ENCODE measurements at places on chromosomes 4 and X. TPM values are rescaled to one million over a fixed set of nuclear protein-coding genes. Genes with fewer than 3 reads are reported as not detected.

- no peaks in the 10 kb centered on the region for H3K36me3 ChIP-seq
- H3K27me3 ChIP-seq, result no peaks in the 10 kb centered on the region
- H3K4me3 ChIP-seq, result no peak overlapping the region
- H3K27ac ChIP-seq, result no peak overlapping the region
- H3K4me1 ChIP-seq, result no peaks in the 10 kb centered on the region
- no peak for DNase-seq
These were observed 1434.8 kb downstream of the RAPGEF2 start for GRCh38 chr4:160537681-160538080.

DNA sequence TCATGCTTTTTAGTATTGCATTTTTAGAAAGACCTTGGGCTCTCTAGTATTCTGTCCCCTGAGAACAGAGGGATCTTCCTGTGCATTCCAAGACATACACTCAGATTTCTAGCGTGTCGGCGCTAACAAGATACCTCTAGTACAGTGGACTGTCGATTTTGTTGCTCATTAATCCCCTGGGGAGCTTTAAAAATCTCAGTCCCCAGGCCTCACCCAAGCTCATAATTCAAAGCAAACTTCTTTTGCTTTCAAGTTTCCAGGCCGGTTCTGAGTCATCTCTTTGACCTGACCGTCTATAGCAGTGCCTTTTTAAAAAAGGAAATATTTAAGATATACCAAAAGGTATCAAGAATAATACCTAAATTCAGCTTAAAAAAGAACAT is 137.0 kb downstream of the AMMECR1 start:
- H3K4me1 ChIP-seq, result peaks cover 1% of the 10 kb centered on the region
- H3K36me3 ChIP-seq, result peaks cover 4% of the 10 kb centered on the region
- no peak overlapping the region for H3K27ac ChIP-seq
- no peak overlapping the region for H3K4me3 ChIP-seq
- H3K27me3 ChIP-seq, result peaks cover 31% of the 10 kb centered on the region
- no peak for DNase-seq

GRCh38 chr4:88646528-88647280 is 50.9 kb downstream of the NAP1L5 start:
- H3K27ac ChIP-seq, result no peak overlapping the region
- H3K4me3 ChIP-seq, result no peak overlapping the region
- H3K27me3 ChIP-seq, result no peaks in the 10 kb centered on the region
- no peak for DNase-seq
- H3K4me1 ChIP-seq, result peaks cover 11% of the 10 kb centered on the region
- H3K36me3 ChIP-seq, result no peaks in the 10 kb centered on the region

DNA sequence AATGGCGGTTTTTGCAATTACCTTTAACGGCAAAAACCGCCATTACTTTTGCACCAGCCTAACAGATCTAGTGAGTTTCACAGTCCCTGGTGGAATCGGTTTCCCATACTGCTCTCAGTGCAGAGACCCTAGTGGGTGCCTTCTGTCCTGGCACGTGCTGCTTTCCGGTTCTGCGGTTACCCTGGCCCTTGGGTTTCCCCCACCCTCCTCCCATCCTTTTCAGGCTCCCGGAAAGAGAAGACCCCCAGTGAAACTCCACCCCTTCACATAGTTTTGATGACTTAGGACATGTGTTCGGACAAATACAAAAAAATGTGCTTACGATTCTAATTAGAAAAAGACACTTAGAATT is 36.9 kb downstream of the NLGN3 start:
- H3K27me3 ChIP-seq, result no peaks in the 10 kb centered on the region
- DNase-seq, result no peak
- H3K4me1 ChIP-seq, result peaks cover 10% of the 10 kb centered on the region
- peak overlapping the region; percentile 72 for H3K27ac ChIP-seq
- H3K36me3 ChIP-seq, result no peaks in the 10 kb centered on the region
- peak overlapping the region; percentile 16 for H3K4me3 ChIP-seq

- peaks cover 1% of the 10 kb centered on the region for H3K4me1 ChIP-seq
- peaks cover 35% of the 10 kb centered on the region for H3K27me3 ChIP-seq
- peak overlapping the region; percentile 69 for H3K27ac ChIP-seq
- H3K4me3 ChIP-seq, result no peak overlapping the region
- peak; percentile 77 for DNase-seq
- no peaks in the 10 kb centered on the region for H3K36me3 ChIP-seq
These were observed 5.2 kb upstream of the TCEANC start for GRCh38 chrX:13647709-13648212.

DNA sequence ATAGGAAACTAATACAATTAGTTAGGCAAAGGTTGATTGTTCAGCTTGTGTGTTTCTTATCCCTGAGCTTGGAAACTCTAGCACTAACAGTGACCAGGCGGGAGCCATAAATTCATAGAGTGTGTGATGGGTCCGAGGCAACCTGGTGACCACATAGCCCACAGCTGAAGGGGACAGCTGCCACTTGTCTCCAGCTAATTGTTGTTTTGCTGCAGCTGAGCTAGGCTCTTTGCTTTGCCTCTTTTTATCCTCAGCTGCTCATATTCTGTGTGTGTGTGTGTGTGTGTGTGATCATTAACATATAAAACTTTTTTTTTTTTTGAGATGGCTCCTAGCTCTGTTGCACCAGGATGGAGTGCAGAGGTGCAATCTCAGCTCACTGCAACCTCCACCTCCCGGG is 53.2 kb downstream of the DOCK11 start:
- H3K4me3 ChIP-seq, result no peak overlapping the region
- no peak for DNase-seq
- no peak overlapping the region for H3K27ac ChIP-seq
- H3K36me3 ChIP-seq, result no peaks in the 10 kb centered on the region
- H3K4me1 ChIP-seq, result no peaks in the 10 kb centered on the region
- no peaks in the 10 kb centered on the region for H3K27me3 ChIP-seq

- no peaks in the 10 kb centered on the region for H3K27me3 ChIP-seq
- H3K36me3 ChIP-seq, result no peaks in the 10 kb centered on the region
- peak; percentile 11 for DNase-seq
- H3K4me3 ChIP-seq, result no peak overlapping the region
These were observed 85.5 kb downstream of the TACR3 start for GRCh38 chr4:103634236-103634635.

DNA sequence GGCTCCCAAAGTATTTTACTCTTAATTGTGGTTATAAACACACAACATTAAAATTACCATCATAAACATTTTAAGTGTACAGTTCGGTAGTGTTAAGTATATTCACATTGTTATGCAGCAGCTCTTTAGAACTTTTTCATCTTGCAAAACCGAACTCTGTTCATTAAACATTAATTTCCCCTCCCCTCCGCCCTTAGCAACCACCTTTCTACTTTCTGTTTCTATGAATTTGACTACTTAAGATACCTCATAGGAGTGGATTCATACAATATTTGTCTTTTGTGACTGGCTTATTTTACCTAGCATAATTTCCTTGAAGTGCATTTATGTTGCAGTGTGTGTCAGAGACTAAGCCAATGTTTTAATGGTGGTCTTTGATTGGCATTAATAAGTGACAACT is 32.6 kb downstream of the IL13RA1 start:
- no peaks in the 10 kb centered on the region for H3K36me3 ChIP-seq
- H3K27ac ChIP-seq, result no peak overlapping the region
- H3K4me3 ChIP-seq, result no peak overlapping the region
- peak; percentile 51 for DNase-seq

GRCh38 chrX:96994093-96994492 is 110.4 kb downstream of the RPA4 start:
- H3K4me1 ChIP-seq, result no peaks in the 10 kb centered on the region
- no peaks in the 10 kb centered on the region for H3K27me3 ChIP-seq
- H3K36me3 ChIP-seq, result no peaks in the 10 kb centered on the region
- no peak overlapping the region for H3K4me3 ChIP-seq

- no peak overlapping the region for H3K4me3 ChIP-seq
- no peaks in the 10 kb centered on the region for H3K36me3 ChIP-seq
- H3K4me1 ChIP-seq, result no peaks in the 10 kb centered on the region
- no peaks in the 10 kb centered on the region for H3K27me3 ChIP-seq
- no peak for DNase-seq
These were observed 642.8 kb upstream of the DIPK2B start for GRCh38 chrX:45843518-45843917.

DNA sequence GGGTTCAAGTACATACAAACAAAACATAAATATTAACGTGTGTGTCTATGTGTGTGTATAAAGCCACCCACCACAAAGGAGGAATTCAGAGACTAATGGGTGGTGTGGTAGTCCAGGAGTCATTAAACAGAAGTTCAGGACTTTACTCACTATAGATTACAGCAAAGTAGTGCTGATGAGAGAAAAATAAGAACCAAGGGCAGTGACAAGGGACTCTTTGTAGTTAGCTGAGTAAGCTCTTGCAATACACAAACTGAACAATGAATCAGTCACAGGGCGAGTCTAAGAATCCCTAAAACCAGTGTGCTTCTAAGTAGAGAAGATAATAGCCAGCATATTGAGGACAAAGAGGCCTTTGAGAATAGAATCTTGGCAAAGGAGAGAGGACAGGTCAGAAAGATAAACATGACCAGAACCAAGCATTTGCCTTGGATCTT is 232.4 kb downstream of the PPP3CA start:
- H3K4me3 ChIP-seq, result no peak overlapping the region
- no peaks in the 10 kb centered on the region for H3K27me3 ChIP-seq
- no peak overlapping the region for H3K27ac ChIP-seq
- no peak for DNase-seq

The BST1 gene
- 9.1 TPM for total RNA-seq

The STARD8 gene
- 17.5 TPM for total RNA-seq

The MSANTD1 gene
- 1.1 TPM for total RNA-seq

The CHRDL1 gene
- total RNA-seq, result 9.6 TPM

The MRPL1 gene
- total RNA-seq, result 19.9 TPM

The SPACA5 gene
- not detected for total RNA-seq

The PPP1R2C gene
- not detected for total RNA-seq

The ASMT gene
- 0.63 TPM for total RNA-seq
